Hematopoietic multipotent progenitor cell (in vitro differentiated cells): ENCODE measurements at places on chromosomes 6 and 20. TPM values are rescaled to one million over a fixed set of nuclear protein-coding genes. Genes with fewer than 3 reads are reported as not detected.

GRCh38 chr20:56773749-56774148 is 144.6 kb downstream of the TFAP2C start:
- DNase-seq, result no peak

- DNase-seq, result no peak
Observed at GRCh38 chr6:40331545-40331944, 255.6 kb downstream of the LRFN2 start.

The IMPG1 gene
- not detected for total RNA-seq

The SIRPB1 gene
- 1.9 TPM for total RNA-seq

The TP53TG5 gene
- not detected for total RNA-seq
